ENCODE measurements at places on chromosomes 12 and 14. TPM values are rescaled to one million over a fixed set of nuclear protein-coding genes. Genes with fewer than 3 reads are reported as not detected.

- no peaks in the 10 kb centered on the region for H3K27me3 ChIP-seq
- peaks cover 24% of the 10 kb centered on the region for H3K4me1 ChIP-seq
- no peak within 1 kb of the TSS for H3K27ac ChIP-seq
Measured at GRCh38 chr12:102480406-102480805, at the start of gene IGF1. Gene IGF1, minus strand, starts transcription at chr12:102480563. Its CDS starts 182 bp downstream, at chr12:102480381.

GRCh38 chr14:102096569-102097188, 9.8 kb upstream of the HSP90AA1 start:
- H3K36me3 ChIP-seq, result no peaks in the 10 kb centered on the region
- no peaks in the 10 kb centered on the region for H3K27me3 ChIP-seq
- no peak overlapping the region for H3K27ac ChIP-seq
- H3K4me3 ChIP-seq, result no peak overlapping the region
- peaks cover 7% of the 10 kb centered on the region for H3K4me1 ChIP-seq

- H3K36me3 ChIP-seq, result no peaks in the 10 kb centered on the region
- no peak overlapping the region for H3K4me3 ChIP-seq
- no peak overlapping the region for H3K27ac ChIP-seq
- no peak for DNase-seq
- no peaks in the 10 kb centered on the region for H3K27me3 ChIP-seq
- no peaks in the 10 kb centered on the region for H3K4me1 ChIP-seq
Measured at GRCh38 chr12:101855976-101856375, 21.4 kb upstream of the DRAM1 start.

DNA sequence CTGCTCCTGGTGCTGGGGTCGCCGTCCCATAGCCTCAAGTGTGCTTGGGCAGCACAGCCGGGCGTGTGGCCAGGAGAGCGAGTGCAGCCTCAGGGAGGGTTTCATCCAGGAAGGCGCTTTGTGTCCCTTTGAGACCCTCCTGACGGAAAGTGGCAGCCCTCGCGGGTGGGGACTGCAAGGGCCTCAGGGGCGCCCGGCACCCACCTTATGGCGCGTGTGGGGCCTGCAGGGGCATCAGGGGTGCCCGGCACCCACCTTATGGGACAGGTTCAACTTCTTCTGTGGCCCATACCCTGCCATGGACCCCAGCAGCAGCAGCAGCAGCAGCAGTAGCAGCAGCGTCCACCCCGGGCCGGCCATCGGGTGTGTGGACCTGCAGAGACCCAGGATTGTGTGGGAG, 4.5 kb downstream of the LRCOL1 start:
- peaks cover 12% of the 10 kb centered on the region for H3K4me1 ChIP-seq
- H3K27me3 ChIP-seq, result peaks cover 100% of the 10 kb centered on the region
- DNase-seq, result no peak
- no peak overlapping the region for H3K4me3 ChIP-seq
- no peaks in the 10 kb centered on the region for H3K36me3 ChIP-seq

- no peak for DNase-seq
- no peaks in the 10 kb centered on the region for H3K27me3 ChIP-seq
- no peaks in the 10 kb centered on the region for H3K4me1 ChIP-seq
- H3K36me3 ChIP-seq, result no peaks in the 10 kb centered on the region
- H3K4me3 ChIP-seq, result no peak overlapping the region
- H3K27ac ChIP-seq, result no peak overlapping the region
Measured at GRCh38 chr12:79534029-79534867, 156.5 kb downstream of the PAWR start.

ACOT4 gene
- total RNA-seq, result not detected

TEX22 gene
- total RNA-seq, result not detected

GRCh38 chr12:32448586-32448985, 49.2 kb downstream of the FGD4 start:
- H3K27ac ChIP-seq, result no peak overlapping the region
- peaks cover 38% of the 10 kb centered on the region for H3K4me1 ChIP-seq
- no peak for DNase-seq
- H3K27me3 ChIP-seq, result no peaks in the 10 kb centered on the region
- H3K4me3 ChIP-seq, result no peak overlapping the region

Measured in neural progenitor cell (in vitro differentiated cells).